ENCODE measurements at places on chromosomes 12 and 14. TPM values are rescaled to one million over a fixed set of nuclear protein-coding genes. Genes with fewer than 3 reads are reported as not detected.

Gene RAB2B
- polyA plus RNA-seq: 6.1 TPM

Gene SAMD15
- 0.10 TPM for polyA plus RNA-seq

Gene SLC5A8
- not detected for polyA plus RNA-seq

Gene CMA1
- polyA plus RNA-seq: not detected

Gene CCDC196
- polyA plus RNA-seq: not detected

Gene SYCP3
- not detected for polyA plus RNA-seq

Gene TMPRSS12
- not detected for polyA plus RNA-seq

GRCh38 chr12:64791036-64791435 lies 31.8 kb upstream of the GNS start:
- H3K4me1 ChIP-seq: peaks cover 12% of the 10 kb centered on the region
- no peak for DNase-seq
- H3K27ac ChIP-seq: no peak overlapping the region
- H3K27me3 ChIP-seq: peaks cover 5% of the 10 kb centered on the region

DNA sequence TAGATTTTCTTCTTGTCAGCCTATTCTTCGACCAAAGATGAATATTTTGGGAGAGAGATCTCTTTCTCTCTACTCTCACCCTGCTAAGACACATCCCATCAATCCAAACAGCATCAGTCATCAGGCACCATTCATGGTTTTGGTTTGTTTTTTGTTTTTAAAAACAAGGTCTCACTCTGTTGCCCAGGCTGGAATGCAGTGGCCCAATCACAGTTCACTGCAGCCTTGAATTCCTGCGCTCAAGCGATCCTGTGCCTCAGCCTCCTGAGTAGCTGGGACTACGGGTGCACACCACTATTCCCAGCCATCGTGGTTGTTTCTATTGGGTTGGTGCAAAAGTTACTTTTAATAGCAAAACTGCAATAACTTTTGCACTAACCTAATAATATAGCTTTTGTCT lies 14.4 kb upstream of the ITPR2 start:
- no peak for DNase-seq
- no peaks in the 10 kb centered on the region for H3K4me1 ChIP-seq
- no peak overlapping the region for H3K27ac ChIP-seq
- no peaks in the 10 kb centered on the region for H3K36me3 ChIP-seq
- H3K27me3 ChIP-seq: no peaks in the 10 kb centered on the region
- H3K4me3 ChIP-seq: no peak overlapping the region

DNA sequence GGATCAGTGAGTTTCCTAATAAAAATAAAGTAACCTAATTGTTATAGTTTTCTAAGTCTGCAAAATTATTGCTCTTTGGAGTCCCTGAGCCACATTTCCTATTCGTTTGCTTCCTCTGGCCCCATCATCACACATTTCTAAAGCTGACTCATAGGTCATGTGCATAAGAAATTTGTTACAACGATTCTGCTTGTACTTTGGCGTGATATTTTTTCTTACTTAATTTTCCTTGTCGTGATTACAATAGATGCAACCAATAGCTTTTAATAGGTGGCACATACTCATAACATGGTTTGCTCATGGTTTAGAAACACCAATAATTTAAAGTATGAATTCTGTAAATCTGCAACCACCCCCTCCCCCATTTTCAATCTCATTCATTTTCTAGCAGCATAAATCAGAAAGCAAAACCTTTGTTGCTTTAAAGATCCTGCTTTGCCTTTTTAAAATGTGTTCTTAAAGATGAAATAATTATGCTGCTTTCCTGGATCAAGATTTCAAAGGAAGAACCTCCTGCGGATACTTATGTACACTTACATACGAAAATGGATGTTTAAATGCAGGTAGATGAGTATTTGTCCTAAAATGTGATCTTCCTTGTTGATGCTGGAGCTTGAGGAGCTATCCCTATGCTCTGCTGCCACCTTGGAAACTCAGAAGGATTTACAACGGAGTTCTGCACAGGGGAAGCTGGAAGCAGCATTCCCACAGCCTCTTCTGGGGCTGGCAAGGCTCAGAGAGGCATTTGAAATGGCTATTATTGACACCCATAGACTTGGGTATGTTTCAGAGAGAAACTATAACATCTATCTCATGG lies 1.7 kb upstream of the FLRT2 start:
- peak; percentile 35 for DNase-seq
- peak overlapping the region; percentile 60 for H3K4me3 ChIP-seq
- no peaks in the 10 kb centered on the region for H3K36me3 ChIP-seq
- peaks cover 48% of the 10 kb centered on the region for H3K4me1 ChIP-seq
- H3K27me3 ChIP-seq: peaks cover 44% of the 10 kb centered on the region

- no peaks in the 10 kb centered on the region for H3K27me3 ChIP-seq
- no peaks in the 10 kb centered on the region for H3K4me1 ChIP-seq
Observed at GRCh38 chr12:117514016-117514415, 152.6 kb upstream of the NOS1 start.

DNA sequence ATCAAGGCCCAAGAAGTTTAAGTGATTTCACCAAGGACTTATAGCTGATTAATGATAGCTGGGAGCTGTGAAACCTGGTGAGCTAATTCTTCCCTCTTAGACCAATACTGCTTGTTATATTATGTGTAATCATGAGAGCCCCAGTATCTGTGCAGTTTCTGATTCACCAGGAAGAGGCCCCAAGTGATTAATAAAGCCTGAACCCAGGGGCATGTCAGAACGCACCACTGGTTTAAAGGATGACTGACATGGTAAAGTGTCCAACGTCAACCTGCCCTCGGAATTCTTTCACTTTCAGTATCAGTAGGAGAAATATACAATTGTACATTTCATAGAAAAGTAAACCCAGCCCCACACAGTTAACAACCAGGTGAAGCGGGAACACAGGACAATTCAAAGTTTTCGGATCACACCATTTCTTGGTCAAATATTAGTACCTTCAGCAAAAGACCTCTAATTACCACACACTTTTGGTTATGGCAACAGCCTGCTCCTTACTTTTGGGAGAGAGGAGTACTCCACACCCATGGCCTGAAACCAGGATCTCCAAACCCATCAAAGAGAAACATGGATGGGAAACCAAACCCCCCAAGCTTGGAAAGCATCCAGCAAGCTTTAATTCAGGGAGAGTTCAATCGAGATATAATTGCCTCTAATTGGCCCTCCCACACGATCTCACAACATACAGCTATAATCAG lies 28.5 kb downstream of the TMCC3 start:
- peak overlapping the region; percentile 56 for H3K27ac ChIP-seq
- H3K36me3 ChIP-seq: no peaks in the 10 kb centered on the region
- peak overlapping the region; percentile 19 for H3K4me3 ChIP-seq
- H3K27me3 ChIP-seq: no peaks in the 10 kb centered on the region
- H3K4me1 ChIP-seq: peaks cover 8% of the 10 kb centered on the region

DNA sequence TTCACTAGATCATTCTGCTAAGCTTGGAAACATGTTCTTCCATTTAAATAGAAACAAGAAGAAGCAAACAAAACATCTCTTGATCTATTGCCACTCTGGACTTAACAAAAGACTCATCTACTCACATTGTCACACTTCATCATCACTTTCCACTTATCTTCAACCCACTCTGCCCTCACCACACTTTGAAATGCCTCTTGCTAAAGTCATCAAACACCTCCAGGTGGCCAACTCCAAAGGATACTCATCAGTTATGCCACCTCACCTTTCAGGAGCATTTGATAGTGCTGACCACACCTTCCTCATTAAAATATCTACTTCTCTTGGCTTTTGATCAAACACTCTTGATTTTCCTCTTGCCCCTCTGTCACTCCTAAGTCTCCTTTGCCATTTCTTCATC lies 7.2 kb downstream of the EFCAB11 start:
- H3K4me3 ChIP-seq: no peak overlapping the region
- no peaks in the 10 kb centered on the region for H3K27me3 ChIP-seq
- no peaks in the 10 kb centered on the region for H3K4me1 ChIP-seq
- no peak for DNase-seq
- H3K27ac ChIP-seq: no peak overlapping the region

- peak overlapping the region; percentile 84 for H3K4me3 ChIP-seq
- H3K27ac ChIP-seq: peak overlapping the region; percentile 100
- H3K4me1 ChIP-seq: peaks cover 76% of the 10 kb centered on the region
- H3K27me3 ChIP-seq: no peaks in the 10 kb centered on the region
- H3K36me3 ChIP-seq: peaks cover 20% of the 10 kb centered on the region
Observed at GRCh38 chr14:77027538-77028383, 747 bp downstream of the IRF2BPL start.

DNA sequence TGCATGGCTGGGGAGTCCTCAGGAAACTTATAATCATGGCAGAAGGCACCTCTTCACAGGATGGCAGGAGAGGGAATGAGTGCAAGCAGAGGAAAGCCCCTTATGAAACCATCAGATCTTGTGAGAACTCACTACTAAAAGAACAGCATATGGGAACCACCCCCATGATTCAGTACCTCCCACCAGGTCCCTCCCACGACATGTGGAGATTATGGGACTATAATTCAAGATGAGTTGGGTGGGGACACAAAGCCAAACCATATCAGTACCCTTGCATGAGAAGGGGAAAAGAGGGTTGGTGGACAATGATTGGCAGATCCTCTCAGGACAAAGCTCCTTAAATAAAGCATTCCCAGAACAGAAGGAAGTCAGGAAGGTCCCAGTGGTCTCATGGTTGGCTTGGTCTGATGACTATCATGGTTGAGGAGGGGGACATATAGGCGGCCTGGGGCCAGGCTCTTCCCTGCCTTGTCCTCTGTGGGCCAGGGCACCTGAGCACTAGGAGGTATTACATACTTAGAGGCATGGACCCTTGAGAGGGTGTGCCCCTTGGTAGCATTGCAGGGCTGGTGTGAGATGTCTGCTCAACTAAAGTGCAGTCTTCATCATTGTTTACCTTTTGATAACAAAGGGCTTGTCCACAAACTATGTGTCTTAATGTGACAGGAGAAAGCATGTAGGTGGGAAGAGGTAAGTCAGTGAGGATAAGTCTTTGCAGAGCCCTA lies 22.2 kb downstream of the HSD17B6 start:
- H3K4me3 ChIP-seq: no peak overlapping the region
- no peaks in the 10 kb centered on the region for H3K27me3 ChIP-seq
- no peak overlapping the region for H3K27ac ChIP-seq
- no peak for DNase-seq
- H3K36me3 ChIP-seq: no peaks in the 10 kb centered on the region

GRCh38 chr14:94267352-94267751 lies 25.7 kb downstream of the SERPINA10 start:
- H3K27ac ChIP-seq: no peak overlapping the region
- DNase-seq: no peak
- H3K4me1 ChIP-seq: no peaks in the 10 kb centered on the region
- H3K36me3 ChIP-seq: no peaks in the 10 kb centered on the region

- H3K4me3 ChIP-seq: no peak overlapping the region
- no peaks in the 10 kb centered on the region for H3K4me1 ChIP-seq
- H3K27me3 ChIP-seq: no peaks in the 10 kb centered on the region
- H3K27ac ChIP-seq: no peak overlapping the region
- no peaks in the 10 kb centered on the region for H3K36me3 ChIP-seq
- DNase-seq: no peak
Observed at GRCh38 chr14:86087377-86087776, 557.4 kb downstream of the FLRT2 start.

DNA sequence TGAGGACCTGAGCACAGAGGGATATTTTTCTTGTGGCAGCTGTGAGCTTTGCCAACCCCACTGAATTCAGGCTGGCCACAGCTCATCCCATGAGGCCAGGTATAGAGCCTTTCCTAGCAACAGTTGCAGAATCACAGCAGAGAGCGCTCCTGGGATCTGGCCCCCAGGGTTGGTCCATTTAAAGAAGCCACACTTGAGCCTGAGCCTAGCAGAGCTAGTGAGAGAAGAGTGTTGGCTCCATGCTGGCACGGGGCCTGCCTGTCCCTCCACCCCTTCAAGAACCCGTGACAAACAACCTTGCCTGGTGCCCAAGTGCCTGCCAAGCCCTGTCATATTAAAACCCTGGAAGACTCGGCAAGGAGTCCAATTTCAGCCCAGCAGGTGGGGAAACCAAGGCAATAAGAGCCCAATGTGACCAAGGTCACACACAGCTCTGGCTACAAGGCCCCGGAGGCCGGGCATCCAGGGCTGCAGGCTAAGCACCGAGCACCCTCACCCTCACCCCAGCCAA lies 91.6 kb downstream of the LRRC74A start:
- no peaks in the 10 kb centered on the region for H3K36me3 ChIP-seq
- peaks cover 56% of the 10 kb centered on the region for H3K4me1 ChIP-seq
- H3K27ac ChIP-seq: peak overlapping the region; percentile 93
- no peaks in the 10 kb centered on the region for H3K27me3 ChIP-seq
- DNase-seq: peak; percentile 65

- H3K4me1 ChIP-seq: no peaks in the 10 kb centered on the region
- H3K4me3 ChIP-seq: no peak overlapping the region
- H3K36me3 ChIP-seq: no peaks in the 10 kb centered on the region
- no peaks in the 10 kb centered on the region for H3K27me3 ChIP-seq
Observed at GRCh38 chr14:72810201-72810600, 83.7 kb downstream of the DPF3 start.

DNA sequence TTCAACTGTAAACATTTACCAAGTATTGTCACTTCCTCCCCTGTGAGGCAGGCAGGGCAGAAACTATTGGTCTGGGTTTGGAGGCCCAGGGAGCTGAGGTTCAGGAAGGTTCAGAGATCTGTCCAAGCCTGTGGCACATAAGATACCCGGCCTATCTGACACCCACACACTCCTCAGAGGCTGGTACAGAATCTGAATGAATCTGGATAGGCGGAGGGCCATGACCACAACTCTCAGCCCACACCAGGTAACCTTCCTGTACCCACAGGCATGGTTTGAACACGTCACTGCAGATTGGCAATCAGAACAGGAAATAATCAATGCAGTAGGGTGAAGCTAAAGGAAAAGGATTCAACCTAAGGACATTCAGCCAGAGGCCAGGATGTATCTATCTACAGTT lies 92.8 kb upstream of the TMCC3 start:
- no peak overlapping the region for H3K4me3 ChIP-seq
- no peaks in the 10 kb centered on the region for H3K27me3 ChIP-seq
- no peak overlapping the region for H3K27ac ChIP-seq
- no peak for DNase-seq
- no peaks in the 10 kb centered on the region for H3K4me1 ChIP-seq
- H3K36me3 ChIP-seq: no peaks in the 10 kb centered on the region

DNA sequence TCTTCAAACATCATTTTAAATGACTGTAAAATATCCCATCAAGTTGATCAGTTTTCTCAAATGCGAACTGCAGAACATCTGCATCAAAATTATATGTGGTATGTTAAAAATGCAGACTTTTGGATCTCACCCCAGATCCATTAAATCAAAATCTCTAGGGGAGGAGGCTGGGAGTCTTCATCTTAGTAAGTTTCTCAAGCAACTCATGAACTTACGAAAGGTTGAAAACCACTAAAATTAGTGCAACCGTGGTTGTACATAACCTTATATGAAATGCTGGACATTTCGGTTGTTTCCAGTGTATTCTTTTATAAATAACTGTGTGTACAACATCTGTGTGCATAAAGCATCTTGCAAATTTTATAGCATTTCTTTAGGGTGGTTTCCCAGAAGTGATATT lies 39.2 kb downstream of the ZFP36L1 start:
- no peaks in the 10 kb centered on the region for H3K36me3 ChIP-seq
- no peaks in the 10 kb centered on the region for H3K27me3 ChIP-seq
- DNase-seq: no peak
- peaks cover 22% of the 10 kb centered on the region for H3K4me1 ChIP-seq
- H3K4me3 ChIP-seq: no peak overlapping the region

DNA sequence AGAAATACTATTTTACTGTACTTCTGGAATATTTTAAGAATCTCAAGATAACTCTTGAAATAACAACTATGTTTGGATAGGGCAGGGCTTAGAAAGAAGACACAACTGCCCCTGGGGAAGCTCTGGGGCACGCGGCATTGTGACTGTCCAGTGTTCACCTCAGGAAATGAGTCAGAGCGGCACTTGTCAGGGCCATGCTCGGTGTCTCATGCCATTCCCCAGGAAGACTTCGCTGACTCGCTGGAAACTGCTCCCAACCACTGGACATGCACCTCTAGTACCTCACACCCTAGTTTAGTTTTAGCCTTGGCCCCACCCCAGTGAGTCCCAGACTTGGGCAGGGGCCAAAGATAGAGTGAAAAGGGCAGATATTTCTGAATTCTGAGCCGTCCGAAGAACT lies 192.0 kb downstream of the TTC7B start:
- H3K27me3 ChIP-seq: no peaks in the 10 kb centered on the region
- H3K36me3 ChIP-seq: peaks cover 3% of the 10 kb centered on the region
- no peak overlapping the region for H3K4me3 ChIP-seq
- H3K4me1 ChIP-seq: peaks cover 40% of the 10 kb centered on the region
- peak overlapping the region; percentile 37 for H3K27ac ChIP-seq
